Cortex of kidney (tissue), 1 donor: ENCODE measurements at places on chromosomes 6 and 20.

DNA sequence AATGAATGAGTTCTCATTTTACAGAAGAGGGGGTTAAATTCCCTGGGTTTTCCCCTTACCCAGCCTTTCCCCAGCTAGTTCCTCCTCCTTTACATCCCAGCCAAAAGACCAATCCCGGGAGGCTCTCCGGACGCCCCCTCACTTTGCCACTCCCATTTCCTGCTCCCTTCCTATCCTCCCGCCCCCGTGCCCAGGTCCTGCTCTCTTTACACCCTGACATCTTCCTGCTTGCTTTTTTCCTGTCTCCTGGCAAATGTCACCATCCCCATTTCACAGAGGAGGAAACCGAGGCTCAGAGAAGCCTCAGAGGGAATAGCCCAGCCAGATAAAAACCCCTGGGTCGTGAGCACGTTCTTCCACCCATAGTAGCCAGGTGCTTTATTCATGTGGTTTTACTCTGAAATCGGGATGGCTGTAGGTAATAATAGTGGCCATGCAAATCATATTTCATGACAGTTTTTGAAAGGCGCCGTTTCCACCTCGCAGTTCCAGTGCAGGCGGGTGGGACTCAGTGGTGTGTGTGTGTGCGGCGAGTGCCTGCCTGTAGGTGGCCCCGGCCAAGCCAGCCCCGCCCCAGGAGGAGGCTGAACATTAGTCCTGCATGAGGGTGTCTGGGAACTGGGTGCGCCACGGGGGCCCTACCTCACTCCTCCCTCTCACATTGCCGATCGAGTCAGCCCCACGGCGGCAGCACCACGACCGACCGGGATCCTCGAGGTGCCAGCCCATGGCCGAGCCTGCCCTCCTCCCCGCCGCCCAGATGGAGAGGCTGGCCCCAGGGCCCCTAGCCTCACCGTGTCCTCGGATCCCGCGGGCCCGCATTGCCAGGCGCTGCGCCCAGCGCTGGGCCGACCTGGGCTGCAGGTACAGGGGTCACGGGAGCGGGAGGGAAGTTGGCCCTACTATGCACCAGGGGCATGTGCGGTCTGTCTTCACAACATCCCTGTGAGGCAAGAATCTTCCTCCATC, at the start of gene ARHGAP40:
TSS of gene ARHGAP40 (plus strand) at position 594 of the 969 bp plus-strand sequence.
- no peak for DNase-seq

GRCh38 chr6:41642090-41642959, 4.1 kb downstream of the MDFI start:
- DNase-seq: no peak

DNA sequence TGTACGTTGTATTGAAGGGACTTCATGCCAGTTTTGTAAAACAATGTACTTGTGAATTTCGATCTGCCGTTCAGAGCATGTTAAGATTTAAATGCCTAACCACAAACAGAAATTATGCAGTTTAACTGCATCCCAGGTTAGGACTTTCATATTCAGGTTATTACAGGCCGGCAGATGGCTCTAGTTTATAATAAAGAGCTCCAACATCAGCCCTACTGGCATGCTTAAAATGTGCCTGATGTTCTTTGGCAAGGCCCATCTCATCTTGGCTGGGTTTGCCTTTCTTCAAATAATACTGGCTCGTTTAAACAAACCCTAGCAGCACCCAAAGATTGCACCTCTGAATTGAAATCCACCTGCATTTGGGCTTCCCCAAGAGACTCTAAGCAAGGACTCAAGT, 169.3 kb upstream of the RIN2 start:
- DNase-seq: no peak

DNA sequence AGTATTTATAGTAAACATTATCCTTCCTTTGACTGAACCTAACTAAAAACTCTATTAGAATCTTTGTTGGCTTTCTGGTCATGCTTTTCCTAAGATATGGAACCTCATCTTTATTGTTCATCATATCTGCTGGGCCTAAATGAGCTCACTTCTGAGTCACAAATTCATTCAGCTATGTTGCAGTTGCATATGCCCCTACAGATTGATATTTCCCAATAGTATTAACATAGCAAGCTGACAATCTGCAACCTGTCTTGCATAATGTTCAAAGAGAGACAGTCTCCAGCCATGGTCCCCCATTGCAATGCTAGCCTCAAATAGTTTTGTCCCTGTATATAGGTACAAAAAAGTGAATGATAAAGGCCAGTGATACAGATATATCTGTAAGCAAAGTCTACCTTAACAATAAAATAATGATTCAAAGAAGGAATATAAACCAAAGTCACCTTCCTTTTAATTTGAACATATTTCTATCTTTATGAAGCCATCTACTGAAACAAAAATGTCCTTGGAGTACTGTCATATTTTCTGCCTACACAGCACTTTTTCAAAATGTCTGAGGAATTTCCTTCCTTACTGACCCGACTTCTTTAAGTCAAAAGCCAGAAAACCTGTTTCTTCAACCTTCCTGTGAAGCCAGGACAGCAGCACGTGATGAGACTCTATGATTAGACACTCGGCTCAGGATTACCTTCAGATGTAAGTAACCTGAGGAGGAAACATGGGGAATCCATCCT, 140.7 kb downstream of the UBE3D start:
- no peak for DNase-seq

- DNase-seq: no peak
Measured at GRCh38 chr6:122122686-122123085, 276.8 kb upstream of the HSF2 start.

DNA sequence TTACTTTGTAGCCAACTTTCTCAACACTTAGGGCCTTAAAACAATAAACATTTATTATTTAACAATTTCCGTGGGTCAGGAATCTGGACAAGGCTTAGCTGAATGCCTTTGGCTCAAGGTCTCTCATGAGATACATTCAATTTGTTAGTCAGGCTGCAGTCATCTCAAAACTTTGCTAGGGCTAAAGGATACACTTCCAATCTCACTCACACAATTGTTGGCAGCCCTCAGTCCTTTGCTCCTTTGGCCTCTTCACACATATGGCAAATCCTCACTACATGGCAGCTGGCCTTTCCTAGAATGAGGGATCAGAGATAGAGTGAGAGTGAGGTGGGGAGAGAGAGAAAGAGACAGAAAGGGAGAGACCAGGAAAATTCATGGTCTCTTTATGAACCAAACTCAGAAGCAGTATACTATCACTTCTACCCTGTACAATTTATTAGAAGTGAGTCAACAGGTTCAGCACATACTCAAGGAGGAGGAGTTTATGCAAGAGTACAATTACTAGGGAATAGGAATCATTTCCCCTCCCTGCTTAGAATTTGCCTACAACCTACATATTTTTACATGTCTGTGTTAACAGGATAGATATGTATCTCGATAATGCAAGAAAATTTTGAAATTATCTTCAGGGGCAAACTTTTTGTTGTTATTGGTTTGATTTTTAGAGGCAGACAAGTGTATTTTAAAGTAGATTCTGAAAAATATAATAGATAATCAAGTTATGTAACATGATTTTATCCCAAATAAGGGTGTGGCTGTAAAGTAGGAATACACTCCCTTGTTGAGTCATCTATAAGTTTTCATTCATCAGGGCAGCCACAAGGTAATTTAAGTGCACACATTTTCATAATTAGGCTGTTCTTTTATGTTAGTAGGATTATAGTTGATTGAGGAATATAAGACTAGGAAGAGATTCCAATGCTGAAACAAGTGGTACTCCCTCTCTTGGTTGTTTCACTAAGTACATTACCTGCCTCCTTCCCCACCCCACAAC, 85.9 kb upstream of the HMGCLL1 start:
- no peak for DNase-seq

DNA sequence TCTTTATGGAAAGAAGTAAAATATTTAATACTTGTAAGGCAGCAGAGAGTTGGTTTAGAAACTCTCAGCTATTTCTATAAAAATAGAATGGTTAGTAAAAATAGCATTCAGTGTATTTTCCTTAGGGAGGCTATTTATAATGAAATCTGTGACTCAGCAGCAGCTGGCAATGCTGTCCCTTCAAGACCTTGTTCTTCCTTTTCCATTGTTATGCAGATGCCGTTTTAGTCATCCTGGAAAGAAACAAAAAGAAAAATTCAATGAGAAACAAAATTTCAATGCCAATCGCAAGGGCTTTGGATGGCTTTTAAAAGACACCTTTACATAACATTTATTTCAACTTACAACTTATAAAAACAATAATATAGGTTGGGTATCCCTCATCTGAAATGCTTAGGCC, 17.5 kb downstream of the MPC1 start:
- no peak for DNase-seq

DNA sequence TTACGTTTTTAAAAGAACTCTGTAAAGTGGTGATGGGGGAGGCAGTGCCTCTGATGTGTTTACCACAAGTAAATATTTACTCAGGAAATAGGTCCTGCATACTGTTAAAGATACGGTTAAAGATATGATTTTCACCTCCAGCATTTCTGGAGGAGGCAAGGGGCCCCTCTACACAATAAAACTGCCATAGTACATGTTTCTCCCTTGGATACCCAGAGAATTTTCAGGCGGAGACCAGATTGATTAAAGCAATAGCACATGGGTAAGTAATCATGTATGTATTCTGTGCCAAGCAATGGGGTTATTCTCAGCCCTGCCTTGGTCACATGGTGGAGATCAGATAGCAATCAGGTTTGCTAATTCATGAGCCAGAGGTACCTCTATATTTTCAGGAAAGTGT, 9.6 kb downstream of the RIPOR2 start:
- DNase-seq: no peak

DNA sequence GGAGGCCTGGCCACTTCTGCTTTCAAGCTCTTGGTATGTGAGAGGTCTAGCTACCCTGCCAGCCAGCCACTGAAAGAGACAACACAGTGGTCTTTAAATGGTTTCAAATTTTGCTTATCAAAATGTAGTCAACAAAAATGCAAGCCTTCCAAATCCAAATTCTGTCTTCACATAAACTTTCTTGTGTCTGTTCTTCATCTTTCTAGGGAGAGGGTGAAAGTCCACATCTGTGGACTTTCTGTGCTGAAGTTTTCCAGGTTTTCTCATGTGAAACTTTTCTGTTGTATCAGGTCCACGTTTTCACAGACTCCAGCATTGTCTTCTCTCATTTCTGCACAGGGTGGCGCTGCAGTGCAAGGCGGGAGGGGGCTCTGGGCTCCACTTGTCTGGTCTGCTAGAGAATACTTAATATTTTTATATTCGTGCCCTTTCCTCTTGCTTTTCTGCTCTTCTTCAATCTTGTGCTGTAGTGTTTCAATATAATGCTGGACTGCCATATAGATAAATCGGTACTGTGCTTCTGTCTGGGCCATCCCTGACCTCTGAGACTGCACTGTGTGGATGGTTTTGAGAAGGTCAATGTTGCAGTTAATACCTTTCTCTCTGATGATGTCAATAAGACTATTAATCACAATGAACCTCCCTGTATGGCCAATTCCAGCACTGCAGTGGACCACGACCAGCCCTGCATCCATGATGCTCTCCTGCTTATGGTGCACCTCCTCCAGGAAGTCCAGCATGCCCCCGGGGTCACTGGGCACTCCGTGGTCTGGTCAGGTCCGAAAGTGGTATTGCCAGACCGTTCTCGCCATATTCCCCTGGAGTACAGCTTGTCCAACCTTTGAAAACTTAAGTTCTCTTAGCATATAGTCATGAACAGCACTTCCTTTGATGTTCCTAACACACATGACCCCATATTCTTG, 161.6 kb upstream of the TNFAIP3 start:
- no peak for DNase-seq

DNA sequence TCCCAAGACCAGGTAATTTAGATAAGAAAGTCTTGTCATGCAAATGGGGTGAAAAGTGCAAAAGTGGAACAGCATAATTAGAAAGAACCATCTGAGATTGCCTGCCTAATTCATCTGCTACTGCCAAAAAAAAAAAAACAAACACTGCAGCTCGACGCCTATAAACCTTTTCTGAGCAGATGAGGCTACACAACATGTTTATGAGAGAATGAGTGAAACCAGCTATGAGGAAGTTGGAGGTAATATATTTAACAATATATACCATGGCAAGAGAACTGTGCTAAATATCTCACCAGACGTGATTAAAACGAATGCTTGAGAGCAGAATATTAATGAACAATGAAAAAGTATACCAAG, 50.0 kb downstream of the LAMA4 start:
- DNase-seq: no peak

GRCh38 chr6:152598901-152599537, 38.1 kb downstream of the SYNE1 start:
- DNase-seq: no peak

- no peak for DNase-seq
Measured at GRCh38 chr6:138656364-138657064, 117.1 kb upstream of the CCDC28A start.

- no peak for DNase-seq
Measured at GRCh38 chr6:4412488-4412887, 277.1 kb upstream of the ECI2 start.

DNA sequence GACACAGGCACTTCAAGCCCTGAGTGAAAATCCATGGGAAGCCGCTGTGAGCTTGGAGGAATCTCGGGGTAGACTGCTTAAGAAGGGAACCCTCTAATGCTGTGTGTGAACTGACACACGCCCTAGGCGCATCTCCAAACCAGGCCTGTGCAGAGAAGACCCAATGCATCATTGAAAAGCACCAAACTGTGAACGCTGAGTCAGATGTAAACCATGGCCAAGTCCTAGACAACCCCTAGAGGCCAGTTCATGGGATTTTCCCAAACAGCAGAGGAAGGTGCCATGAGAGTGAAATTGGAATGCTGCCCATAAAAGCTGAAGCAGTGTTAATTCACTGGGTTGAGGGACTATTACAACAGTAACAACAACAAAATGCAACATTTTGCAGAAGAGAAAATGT, 296.5 kb downstream of the SMOC2 start:
- no peak for DNase-seq

- DNase-seq: no peak
Measured at GRCh38 chr6:28875191-28875747, 48.5 kb downstream of the TRIM27 start.

DNA sequence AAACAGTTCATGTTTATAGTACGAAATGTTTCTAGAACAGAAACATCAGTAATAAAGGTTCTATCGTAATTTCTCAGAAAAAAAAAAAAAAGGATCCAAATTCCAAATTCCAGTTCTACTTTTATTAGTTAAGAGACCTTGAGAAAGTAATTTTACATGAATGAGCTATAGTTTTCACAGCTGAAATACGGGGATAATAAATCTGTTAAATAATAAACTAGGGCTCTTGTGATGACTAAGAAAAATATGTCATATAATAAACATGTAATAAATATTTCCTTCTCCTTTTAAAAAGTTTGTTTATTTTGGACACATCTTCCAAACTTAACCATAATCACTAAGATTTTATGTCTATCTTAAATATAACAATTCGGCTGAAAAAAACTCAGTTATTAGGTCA, 17.8 kb downstream of the RARS2 start:
- DNase-seq: no peak

DNA sequence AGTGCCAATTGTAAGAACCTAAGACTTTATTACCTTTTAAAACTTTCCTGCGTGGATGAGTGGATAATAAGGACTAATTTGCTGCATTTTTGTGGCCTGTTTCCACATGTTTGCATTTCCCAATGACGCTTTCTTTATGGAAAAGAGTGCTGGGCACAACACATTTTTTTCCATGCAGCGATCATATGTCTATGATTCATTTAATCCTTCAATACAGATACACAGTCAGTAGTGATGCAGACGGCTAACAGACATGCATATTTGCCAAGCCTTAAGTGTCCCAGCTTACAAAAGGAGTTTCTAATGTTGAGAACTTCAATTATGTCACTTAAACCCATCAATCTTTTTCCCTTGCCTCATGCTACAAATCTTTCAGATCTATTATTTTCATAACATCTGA, 239.8 kb upstream of the PREP start:
- DNase-seq: no peak

GRCh38 chr20:3247638-3248037, 8.6 kb upstream of the SLC4A11 start:
- DNase-seq: no peak

GRCh38 chr20:40955326-40955725, 73.3 kb upstream of the TOP1 start:
- DNase-seq: no peak
